ENCODE measurements at places on chromosomes 12 and 14. TPM values are rescaled to one million over a fixed set of nuclear protein-coding genes. Genes with fewer than 3 reads are reported as not detected.

The KRT6A gene
- total RNA-seq: not detected

The GUCY2C gene
- total RNA-seq: not detected

The SLCO1B1 gene
- not detected for total RNA-seq

The TAS2R50 gene
- 1.4 TPM for total RNA-seq

The B3GNT4 gene
- not detected for total RNA-seq

The IGFBP6 gene
- total RNA-seq: 811 TPM

The TIMELESS gene
- 4.1 TPM for total RNA-seq

GRCh38 chr12:31650918-31651317 is 8.6 kb upstream of the ETFBKMT start:
- no peak overlapping the region for H3K27ac ChIP-seq
- H3K36me3 ChIP-seq: no peaks in the 10 kb centered on the region
- no peak overlapping the region for H3K4me3 ChIP-seq
- no peaks in the 10 kb centered on the region for H3K27me3 ChIP-seq
- no peak for DNase-seq
- H3K4me1 ChIP-seq: peaks cover 11% of the 10 kb centered on the region

GRCh38 chr12:126404293-126404881 is 1339.2 kb downstream of the AACS start:
- no peak for DNase-seq
- H3K27ac ChIP-seq: no peak overlapping the region
- H3K36me3 ChIP-seq: no peaks in the 10 kb centered on the region
- H3K27me3 ChIP-seq: no peaks in the 10 kb centered on the region
- no peak overlapping the region for H3K4me3 ChIP-seq

DNA sequence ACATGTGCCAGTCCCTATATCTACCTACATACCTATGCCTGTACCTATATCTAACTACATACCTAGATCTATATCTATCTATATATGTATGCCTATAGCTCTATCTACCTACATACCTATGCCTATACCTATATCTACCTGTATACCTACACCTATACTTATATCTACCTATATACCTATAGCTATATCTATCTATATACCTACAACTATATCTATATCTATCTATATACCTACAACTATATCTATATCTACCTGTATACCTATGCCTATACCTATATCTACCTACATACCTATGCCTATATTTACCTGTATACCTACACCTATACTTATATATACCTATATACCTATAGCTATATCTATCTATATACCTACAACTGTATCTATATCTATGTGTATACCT is 56.6 kb downstream of the TBX3 start:
- no peak overlapping the region for H3K4me3 ChIP-seq
- no peaks in the 10 kb centered on the region for H3K36me3 ChIP-seq
- no peak overlapping the region for H3K27ac ChIP-seq
- no peak for DNase-seq
- H3K27me3 ChIP-seq: no peaks in the 10 kb centered on the region

- no peak overlapping the region for H3K4me3 ChIP-seq
- peaks cover 48% of the 10 kb centered on the region for H3K4me1 ChIP-seq
- H3K27ac ChIP-seq: peak overlapping the region; percentile 69
- no peaks in the 10 kb centered on the region for H3K36me3 ChIP-seq
These were observed 169.9 kb upstream of the HIF1A start for GRCh38 chr14:61525293-61526011.

GRCh38 chr12:94100211-94100627 is 48.2 kb upstream of the PLXNC1 start:
- H3K27me3 ChIP-seq: no peaks in the 10 kb centered on the region
- H3K36me3 ChIP-seq: no peaks in the 10 kb centered on the region
- H3K4me3 ChIP-seq: no peak overlapping the region

GRCh38 chr12:75720812-75721641 is 209.6 kb upstream of the KRR1 start:
- H3K36me3 ChIP-seq: no peaks in the 10 kb centered on the region
- H3K4me1 ChIP-seq: peaks cover 59% of the 10 kb centered on the region
- peak overlapping the region; percentile 73 for H3K27ac ChIP-seq
- DNase-seq: no peak
- no peaks in the 10 kb centered on the region for H3K27me3 ChIP-seq

DNA sequence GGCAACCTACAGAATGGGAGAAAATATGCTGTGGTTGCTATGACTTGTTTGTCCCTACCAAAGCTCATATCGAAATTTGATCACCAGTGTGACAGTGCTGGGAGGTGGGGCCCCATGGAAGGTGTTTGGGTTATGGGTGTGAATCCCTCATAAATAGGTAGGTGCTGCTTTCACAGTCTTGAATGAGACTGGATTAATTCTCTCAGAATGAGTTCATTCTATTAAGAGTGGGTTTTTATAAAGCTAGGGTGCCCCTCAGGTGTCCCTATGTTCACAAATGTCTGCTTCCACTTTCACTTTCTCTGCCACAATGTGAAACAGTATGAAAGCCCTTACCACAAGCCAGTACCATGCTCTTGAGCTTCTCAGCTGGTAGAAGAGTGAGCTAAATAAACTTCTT is 133.5 kb downstream of the CPNE8 start:
- H3K36me3 ChIP-seq: peaks cover 5% of the 10 kb centered on the region
- no peak overlapping the region for H3K27ac ChIP-seq
- no peaks in the 10 kb centered on the region for H3K27me3 ChIP-seq
- no peak for DNase-seq
- H3K4me1 ChIP-seq: no peaks in the 10 kb centered on the region
- H3K4me3 ChIP-seq: no peak overlapping the region

GRCh38 chr12:41142376-41142775 is 45.7 kb upstream of the PDZRN4 start:
- no peak overlapping the region for H3K27ac ChIP-seq
- H3K36me3 ChIP-seq: no peaks in the 10 kb centered on the region
- H3K4me1 ChIP-seq: peaks cover 15% of the 10 kb centered on the region
- H3K4me3 ChIP-seq: no peak overlapping the region
- H3K27me3 ChIP-seq: no peaks in the 10 kb centered on the region

- DNase-seq: no peak
- no peak overlapping the region for H3K27ac ChIP-seq
- H3K36me3 ChIP-seq: no peaks in the 10 kb centered on the region
- H3K27me3 ChIP-seq: peaks cover 16% of the 10 kb centered on the region
These were observed 10.5 kb upstream of the RFLNA start for GRCh38 chr12:124284368-124284767.

DNA sequence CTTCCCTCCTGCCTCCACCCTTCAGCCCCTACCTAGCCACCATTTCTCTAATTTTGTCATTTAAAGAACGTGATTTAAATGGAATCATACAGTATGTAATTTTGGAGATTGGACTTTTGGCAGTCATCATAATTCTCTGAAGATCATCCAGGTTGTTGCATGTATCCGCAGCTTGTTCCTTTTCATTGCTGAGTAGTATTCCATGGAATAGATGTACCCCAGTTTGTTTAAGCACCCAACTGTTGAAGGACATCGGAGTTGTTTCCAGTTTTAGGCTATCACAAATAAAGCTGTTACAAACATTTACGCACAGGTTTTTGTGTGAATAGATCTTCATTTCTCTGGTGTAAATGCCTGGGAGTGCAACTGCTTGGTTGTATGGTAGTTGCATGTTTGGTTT is 61.1 kb upstream of the PWP1 start:
- H3K4me1 ChIP-seq: no peaks in the 10 kb centered on the region
- H3K27ac ChIP-seq: no peak overlapping the region
- no peaks in the 10 kb centered on the region for H3K27me3 ChIP-seq
- DNase-seq: no peak

DNA sequence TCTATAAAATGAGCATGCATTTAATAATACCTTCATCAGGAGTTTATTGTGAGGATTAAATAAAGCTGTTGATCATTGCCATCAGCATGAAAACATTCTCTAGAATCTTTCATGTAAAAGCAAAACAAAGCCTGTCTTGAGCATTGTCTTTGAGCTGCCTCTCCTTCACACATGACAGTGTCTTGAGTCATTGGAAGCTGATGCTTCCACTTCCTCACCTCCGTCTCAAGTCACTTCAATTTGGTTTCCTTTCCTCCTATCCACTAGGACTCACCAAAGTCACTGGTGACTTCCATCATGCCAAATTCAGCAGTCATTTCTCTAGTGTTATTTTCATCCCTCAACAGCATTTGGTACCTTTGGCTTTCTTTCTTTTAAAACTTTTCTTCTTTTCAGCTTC is 31.6 kb upstream of the MYBPC1 start:
- no peaks in the 10 kb centered on the region for H3K36me3 ChIP-seq
- H3K4me3 ChIP-seq: no peak overlapping the region
- peaks cover 4% of the 10 kb centered on the region for H3K4me1 ChIP-seq
- no peak for DNase-seq
- no peaks in the 10 kb centered on the region for H3K27me3 ChIP-seq

GRCh38 chr12:66666481-66666880 is 12.4 kb downstream of the GRIP1 start:
- no peak overlapping the region for H3K4me3 ChIP-seq
- no peaks in the 10 kb centered on the region for H3K27me3 ChIP-seq
- H3K27ac ChIP-seq: no peak overlapping the region
- DNase-seq: no peak
- H3K36me3 ChIP-seq: no peaks in the 10 kb centered on the region

- peaks cover 56% of the 10 kb centered on the region for H3K27me3 ChIP-seq
- H3K4me1 ChIP-seq: peaks cover 16% of the 10 kb centered on the region
- no peak overlapping the region for H3K4me3 ChIP-seq
- no peak overlapping the region for H3K27ac ChIP-seq
These were observed 89.0 kb upstream of the SFSWAP start for GRCh38 chr12:131621701-131622421.

DNA sequence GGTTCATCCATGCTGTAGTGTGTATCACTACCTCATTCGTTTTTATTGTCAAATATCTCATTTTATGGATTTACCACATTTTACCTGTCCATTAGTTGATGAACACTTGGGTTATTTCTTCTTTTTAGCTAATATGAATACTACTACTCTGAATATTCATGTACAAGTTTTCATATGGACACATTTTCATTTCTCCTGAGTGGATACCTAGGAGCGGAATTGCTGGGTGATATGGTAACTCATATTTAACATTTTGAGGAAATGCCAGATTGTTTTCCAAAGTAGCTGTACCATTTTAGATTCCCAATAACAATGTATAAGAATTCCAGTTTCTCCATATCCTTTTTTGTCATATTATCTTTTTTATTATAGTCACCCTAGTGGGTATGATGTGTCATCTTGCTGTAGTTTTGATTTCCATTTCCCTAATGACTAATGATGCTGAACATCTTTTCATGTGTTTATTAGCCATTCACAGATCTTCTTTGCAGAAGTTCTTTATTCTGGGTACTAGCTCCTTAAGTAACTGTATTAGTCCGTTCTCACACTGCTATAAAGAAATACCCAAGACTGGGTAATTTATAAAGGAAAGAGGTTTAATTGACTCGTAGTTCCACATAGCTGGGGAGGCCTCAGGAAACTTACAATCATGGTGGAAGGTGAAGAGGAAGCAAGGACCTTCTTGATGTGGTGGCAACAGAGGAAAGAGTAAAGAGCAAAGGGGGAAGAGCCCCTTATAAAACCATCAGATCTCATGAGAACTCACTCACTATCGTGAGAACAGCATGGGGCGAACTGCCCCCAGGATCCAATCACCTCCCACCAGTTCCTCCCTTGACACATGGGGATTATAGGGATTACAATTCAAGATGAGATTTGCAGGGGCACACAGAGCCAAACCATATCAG is 11.9 kb downstream of the NRDE2 start:
- no peak for DNase-seq
- H3K4me1 ChIP-seq: peaks cover 4% of the 10 kb centered on the region
- H3K4me3 ChIP-seq: no peak overlapping the region
- peaks cover 24% of the 10 kb centered on the region for H3K36me3 ChIP-seq
- no peak overlapping the region for H3K27ac ChIP-seq
- no peaks in the 10 kb centered on the region for H3K27me3 ChIP-seq

DNA sequence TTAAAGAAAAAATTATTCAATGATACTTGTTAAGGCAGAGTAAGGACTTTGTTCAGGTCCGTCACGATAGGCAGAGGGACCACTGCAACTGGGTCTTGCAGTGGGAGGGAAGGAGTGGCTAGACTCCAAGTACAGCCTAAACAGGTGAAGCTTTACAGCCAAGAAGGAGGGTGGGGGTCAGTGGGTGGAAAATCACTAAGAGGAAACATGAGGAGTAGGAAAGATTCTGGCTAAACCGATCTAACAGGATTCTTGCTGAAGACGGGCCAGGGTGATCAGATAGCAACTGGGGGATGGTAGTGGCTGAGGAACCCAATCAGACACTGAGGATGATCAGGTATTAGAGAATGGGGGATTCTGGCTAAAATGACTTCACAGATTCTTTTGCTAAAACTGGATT is 100.2 kb downstream of the TTC7B start:
- DNase-seq: no peak
- H3K27me3 ChIP-seq: no peaks in the 10 kb centered on the region
- H3K36me3 ChIP-seq: no peaks in the 10 kb centered on the region
- H3K4me1 ChIP-seq: peaks cover 8% of the 10 kb centered on the region
- H3K27ac ChIP-seq: no peak overlapping the region
- H3K4me3 ChIP-seq: no peak overlapping the region

GRCh38 chr12:114678028-114678427 is 5.9 kb downstream of the TBX3 start:
- H3K4me3 ChIP-seq: no peak overlapping the region
- H3K27ac ChIP-seq: no peak overlapping the region
- no peak for DNase-seq

DNA sequence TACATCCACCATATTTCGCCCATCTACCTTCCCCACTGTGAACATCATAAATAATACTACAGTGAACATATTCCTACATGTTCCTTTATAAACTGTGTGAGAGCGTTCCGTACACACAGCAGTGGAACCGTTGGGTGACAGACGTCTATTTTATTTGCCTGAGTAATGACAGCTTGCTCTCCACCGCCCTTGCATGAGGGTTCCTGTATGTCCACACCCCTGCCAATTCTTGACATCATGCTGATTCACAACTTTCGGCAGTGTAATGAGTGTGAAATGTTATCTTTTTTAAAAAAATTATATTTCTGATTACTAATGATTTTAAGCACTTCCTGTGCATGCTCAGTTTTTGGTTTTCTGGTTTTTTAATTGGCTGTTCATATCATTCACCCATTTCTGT is 4.3 kb upstream of the RAD52 start:
- no peaks in the 10 kb centered on the region for H3K27me3 ChIP-seq
- no peaks in the 10 kb centered on the region for H3K36me3 ChIP-seq
